HL-60 (cell line): ENCODE measurements at places on chromosomes 11 and 22.

- peak; percentile 82 for DNase-seq
These were observed 2.8 kb upstream of the OAF start for GRCh38 chr11:120208001-120208441.

DNA sequence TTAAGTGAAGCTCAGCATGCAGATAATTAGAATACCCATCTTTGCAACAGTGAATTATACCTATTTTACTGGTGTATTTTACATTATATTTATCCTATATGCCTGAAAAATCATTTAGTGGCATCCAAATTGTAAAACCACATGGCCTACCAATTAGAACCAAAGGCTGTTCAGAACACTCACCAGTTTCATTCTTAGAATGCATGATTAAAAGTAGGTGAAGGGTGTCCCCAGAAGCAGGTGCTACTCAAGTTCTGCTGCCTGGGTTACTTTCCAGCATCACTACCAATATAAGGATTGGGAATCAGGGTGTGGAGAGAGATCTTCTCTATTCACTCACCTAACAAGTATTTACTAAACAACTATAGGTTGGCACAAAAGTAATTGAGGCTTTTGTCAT is 103.3 kb downstream of the SGSM3 start:
- DNase-seq, result no peak

DNA sequence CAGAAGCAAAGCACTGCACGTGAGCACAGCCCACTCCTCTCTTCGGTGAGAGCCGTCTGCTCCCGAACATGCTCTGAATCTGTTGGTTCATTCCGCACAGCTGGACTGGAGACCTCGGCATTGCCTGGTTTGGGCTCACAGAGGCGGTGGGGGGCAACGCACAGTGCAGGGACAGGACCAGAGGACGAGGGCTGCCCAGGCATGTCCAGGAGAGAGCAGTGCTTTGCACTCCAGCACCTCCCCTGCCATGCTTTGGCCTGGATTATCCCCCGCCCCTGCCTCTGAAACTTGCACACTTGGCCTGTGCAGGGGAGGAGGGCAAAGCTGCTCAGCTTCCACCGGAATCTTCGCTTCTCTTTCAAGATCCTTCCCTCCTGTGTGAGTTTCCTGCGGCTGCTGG is 536.5 kb downstream of the BRD1 start:
- no peak for DNase-seq

- no peak for DNase-seq
These were observed 16.1 kb upstream of the EXPH5 start for GRCh38 chr11:108609682-108610081.

DNA sequence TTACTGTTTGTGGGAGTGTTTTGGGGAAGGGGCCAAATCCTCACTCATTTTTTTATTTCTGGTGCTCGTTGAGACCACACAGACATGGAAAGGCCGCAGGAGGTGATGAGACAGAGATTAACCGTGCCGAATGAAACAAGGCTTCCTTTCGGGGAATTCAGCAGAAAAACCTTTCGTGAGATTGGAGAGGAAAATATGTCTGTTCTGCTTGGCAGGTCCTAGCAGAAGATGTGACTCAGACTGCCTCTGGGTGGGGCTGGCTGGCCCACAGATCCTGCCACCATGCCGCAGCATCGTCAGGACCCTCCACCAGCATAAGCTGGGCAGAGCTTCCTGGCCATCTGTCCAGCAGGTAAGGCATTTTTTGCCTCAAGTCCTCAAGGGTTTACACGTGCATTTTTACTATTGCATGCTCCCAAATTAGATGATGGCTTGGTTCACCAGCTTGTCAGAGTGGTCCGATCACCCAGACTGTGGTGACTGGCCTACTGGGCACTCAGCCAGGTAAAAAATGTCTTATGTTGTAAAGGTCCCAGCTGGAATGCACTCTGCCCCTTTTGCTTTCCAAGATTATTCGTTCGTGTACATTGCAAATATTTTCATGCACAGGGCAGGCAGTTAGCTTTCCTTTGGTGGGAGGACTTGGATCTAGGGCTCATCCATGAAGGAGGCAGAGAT is 1.5 kb downstream of the DDB2 start:
- DNase-seq, result no peak

GRCh38 chr11:30106222-30107181 is 89.7 kb upstream of the KCNA4 start:
- no peak for DNase-seq

DNA sequence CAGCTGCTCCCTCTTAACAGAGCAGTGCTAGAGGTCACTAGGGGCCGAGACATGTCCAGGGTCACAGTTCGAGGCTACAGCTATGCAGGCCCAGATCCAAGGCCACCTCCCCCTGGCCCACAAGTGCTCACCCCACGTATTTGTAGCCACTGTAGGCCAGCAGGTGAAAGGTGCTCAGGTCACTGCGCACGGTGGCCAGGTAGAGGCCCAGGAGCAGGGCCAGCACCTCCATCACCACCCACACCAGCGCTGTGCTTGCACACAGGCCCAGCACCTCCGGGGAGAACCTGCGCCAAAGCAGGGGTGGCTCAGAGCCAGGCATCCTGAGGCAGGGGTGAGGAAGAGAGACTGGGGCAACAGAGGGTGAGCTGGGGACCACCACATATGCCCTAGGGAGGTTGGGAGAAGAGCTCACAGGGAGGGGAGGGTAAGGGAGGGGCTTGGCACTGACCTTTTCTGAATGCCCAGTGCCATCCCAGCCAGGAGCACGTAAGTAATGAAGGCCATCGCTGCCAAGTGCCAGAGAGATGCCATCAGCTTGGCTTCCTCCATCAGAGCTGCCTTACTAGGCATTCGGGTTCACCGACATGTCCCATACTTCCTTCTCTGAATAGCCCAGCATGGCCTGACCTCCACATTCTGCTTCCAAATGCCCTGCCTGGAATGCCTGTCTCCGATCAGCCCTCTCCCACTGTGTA is 3.5 kb downstream of the YIF1A start:
- DNase-seq, result no peak

DNA sequence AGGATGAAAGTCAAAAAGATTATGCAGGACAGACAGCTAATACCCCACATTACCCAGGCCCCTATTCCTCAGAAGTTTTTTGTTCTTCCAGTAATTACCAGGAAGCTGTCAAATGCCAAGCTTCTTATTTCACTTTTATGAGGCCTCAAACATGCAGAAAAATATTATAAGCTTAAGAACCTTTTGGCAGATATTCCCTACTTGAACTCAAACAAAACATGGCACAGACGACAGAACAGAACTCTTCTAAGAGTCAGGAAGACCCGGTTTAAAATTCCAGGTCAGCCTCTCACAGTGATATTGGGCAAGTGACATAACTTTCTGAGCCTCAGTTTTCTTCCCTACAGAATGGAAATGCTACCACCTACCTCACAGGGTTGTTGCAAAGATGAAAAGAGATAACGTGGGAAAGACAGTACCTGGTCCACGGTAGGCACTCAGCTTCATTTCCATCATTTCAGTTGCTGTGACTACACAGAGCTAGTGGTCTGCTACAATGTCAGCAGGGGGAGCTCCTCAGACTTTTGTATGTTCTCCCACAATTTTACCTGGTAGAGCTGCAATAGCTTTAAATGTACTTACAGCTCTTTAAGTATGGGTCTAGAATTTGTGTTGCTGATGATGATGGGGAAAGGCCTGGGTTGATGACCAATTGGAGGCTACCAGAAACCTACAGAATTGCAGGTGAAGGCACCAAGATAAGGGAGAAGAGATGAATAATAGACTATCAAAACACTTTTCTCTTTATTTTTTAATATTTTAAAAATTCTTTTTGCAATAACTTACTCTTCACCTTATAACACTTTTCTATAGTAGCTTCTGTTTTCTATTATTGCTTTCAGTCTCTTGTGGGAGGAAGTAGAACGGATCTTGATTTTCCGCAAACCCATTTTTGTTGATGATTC is 98.3 kb upstream of the CHRM4 start:
- DNase-seq, result peak; percentile 17
